ENCODE measurements at places on chromosomes 12 and 14. TPM values are rescaled to one million over a fixed set of nuclear protein-coding genes. Genes with fewer than 3 reads are reported as not detected.
A peak's percentile ranks its signal among the peaks of the same experiment; 100 is the strongest.

DNA sequence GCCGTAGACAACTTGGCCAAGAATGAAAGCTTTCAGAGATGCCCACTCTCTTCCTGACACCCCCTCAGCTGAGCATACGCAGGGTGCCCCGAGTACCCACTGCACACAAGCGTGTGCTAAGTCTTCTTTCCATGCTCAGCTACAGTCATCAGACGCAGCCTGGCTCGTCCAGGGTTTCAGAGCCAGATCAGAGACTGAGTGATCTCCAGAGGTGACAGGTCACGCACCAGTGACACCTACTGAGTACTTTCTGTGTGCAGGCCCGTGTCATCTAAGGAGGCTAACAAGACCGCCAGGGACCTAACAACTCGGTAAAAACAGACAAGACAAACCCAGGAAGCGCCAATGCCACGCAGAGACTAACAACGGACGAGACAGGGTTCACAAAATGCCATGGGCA lies 25.1 kb downstream of the STX2 start:
- no peak for DNase-seq

DNA sequence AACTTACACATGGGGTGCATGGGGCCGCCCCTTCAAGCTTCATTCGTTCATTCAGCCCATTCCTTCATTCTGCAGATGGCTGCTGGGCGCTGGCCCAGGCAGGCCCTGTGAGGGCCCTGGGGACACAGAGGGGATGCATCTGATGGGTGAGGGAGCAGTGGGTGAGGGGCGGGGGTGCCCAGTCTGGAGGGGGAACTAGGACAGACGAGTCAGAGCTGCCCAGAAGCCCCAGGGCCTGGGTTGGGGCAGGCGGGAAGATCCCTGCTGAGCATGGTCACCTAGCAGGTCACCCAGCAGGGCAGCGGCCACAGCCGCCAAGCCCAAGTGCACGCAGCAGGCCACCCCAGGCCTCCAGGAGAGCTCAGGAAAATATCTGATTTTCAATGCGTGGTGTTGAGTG lies 14.1 kb downstream of the TRMT61A start:
- DNase-seq = peak; percentile 21

DNA sequence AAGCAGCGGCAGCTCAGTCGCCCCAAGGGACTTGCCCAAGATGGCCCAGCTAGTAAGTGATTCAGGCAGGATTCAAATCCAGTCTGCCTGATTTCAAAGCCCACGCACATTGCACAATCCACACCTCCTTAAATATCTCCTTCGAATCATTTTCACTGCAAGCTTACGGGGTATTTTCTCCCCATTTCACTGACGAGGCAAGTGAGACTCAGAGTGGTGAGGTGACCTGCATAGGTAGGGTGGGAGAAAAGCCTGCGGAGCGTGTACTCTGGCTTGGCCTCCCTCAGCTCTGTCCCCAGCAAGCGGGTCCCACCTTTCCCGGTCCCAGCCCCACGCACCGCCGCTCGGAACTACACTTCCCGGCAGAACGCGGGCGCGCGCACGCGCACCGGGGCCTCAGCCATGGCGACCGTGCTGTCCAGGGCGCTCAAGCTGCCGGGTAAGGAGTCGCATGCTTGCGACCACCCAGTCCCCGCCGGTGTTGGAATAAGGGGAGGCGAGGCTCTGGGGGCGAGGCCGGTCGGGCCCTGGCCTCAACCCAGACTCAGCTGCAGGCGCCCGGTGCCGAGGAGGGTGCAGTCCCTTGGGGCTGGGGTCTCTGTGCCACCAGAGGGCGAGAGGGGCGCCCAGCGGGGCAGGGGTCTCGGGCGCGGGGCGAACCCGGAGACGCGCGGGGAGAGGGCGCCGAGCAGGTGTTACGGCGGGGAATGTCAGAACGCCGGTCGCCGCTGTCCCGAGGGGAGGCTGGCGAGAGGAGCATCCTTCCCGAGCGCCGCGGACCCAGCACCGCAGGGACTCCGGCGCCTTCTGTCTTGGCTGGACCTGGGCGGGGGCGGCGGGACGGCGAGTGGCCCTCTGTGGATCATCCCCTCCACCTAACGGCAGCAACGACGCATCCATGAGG lies at the start of gene FAM234B:
FAM234B (plus strand) TSS at position 380 of the 904 bp plus-strand sequence; CDS start at position 403, 23 bp downstream.
- peak; percentile 90 for DNase-seq

- DNase-seq = no peak
These were observed 70.3 kb upstream of the STXBP6 start for GRCh38 chr14:25120261-25120660.

- DNase-seq = no peak
These were observed 131.0 kb downstream of the TMEM132D start for GRCh38 chr12:129772501-129773493.

- no peak for DNase-seq
These were observed 4.5 kb downstream of the DCN start for GRCh38 chr12:91178139-91178561.

GRCh38 chr14:23300687-23301223 lies 1.9 kb downstream of the PPP1R3E start:
- peak; percentile 82 for DNase-seq

- no peak for DNase-seq
These were observed 22.2 kb upstream of the CFAP54 start for GRCh38 chr12:96466939-96467751.

DNA sequence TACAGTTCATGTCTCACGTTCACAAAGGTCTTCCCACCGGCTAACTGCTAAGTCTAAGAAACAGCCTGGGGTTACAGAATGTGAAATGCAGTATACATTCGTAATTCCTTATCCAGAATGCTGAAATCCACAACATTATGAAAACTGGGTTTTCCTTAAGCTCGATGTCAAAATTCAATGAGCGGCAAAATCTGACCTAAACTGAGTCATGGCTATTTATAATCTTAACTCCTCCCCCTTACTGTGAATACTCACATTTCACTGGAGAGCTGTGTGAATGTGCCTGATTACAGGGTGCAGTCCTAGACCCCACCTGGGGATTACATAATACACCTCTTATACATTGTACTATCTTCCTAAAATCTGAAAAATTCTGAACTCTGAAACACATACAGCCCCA lies 35.3 kb downstream of the STX2 start:
- no peak for DNase-seq

GRCh38 chr12:99670635-99671034 lies 23.1 kb downstream of the GARIN6 start:
- no peak for DNase-seq

DNA sequence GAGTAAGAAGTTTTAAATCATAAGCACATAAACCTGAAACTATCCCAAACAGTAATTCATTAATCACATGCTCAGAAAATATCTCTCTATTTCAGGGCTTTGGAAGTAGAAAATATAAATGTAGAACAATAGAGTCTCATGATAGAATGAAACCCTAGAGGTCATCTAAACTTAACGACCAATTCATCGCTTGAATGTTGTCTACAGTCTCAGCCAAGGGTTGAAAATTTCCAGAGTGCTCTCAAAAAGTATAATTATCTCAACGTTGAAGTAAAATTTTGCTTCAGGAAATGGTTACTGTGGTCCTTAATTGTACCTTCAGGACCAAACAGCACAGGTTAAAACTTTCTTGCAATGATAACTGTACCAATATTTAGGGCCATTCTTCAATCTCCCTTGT lies 1053.6 kb upstream of the SEL1L start:
- DNase-seq = no peak

DNA sequence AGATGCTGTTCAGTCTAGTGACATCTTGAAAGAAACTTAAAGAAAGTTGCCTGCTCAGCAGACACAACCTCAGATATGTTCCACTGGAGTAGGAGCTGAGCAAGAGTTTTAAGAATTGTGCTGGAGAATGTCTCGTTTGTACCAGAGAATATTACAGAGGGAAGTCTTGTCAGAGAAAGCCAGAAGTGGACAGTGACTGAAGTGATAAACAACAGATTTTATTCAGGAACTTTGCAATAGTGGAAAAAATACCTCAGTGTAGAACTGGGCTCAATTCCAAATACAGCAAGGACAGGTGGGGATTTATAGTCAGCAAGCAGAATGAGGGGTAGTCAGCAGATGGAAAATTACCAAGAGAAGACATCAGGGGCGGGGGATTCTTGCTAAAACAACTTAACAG lies 18.6 kb downstream of the ZDHHC17 start:
- DNase-seq = no peak

GRCh38 chr12:87272851-87273250 lies 756.4 kb downstream of the C12orf50 start:
- DNase-seq = no peak

- DNase-seq = no peak
These were observed 12.3 kb downstream of the METTL3 start for GRCh38 chr14:21498540-21499526.

DNA sequence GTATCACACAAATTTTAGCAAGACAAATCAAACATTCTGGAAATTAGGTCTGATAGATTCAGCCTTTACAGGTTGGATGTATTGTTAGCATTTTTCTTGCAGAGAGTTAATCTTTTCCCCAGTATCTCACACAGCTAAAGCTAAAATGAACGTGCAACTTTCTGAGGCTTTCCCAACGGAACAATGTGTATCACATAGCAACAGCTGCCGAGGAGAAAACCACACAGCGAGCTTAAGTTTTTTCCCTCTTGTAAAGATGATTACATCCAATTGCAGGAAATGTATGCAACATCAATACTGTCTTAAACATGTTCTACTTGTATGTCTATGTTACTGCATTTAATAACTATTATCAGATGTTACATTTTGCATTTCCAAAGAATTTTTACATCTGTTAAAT lies 182.2 kb downstream of the CCDC59 start:
- DNase-seq = no peak

The PCBP2 gene
- 494 TPM for total RNA-seq

The RHEBL1 gene
- total RNA-seq = 0.41 TPM

The RPAP3 gene
- 24.4 TPM for total RNA-seq

The KRT85 gene
- not detected for total RNA-seq

The KSR2 gene
- total RNA-seq = not detected

The DENR gene
- total RNA-seq = 28.1 TPM

The KRT83 gene
- not detected for total RNA-seq

The RNASE3 gene
- not detected for total RNA-seq

The KCNA5 gene
- 2.1 TPM for total RNA-seq

The RPGRIP1 gene
- 0.60 TPM for total RNA-seq

The DPPA3 gene
- total RNA-seq = not detected

The A2ML1 gene
- not detected for total RNA-seq

Data from Right ventricle myocardium inferior (tissue), 1 donor.